Naive thymus-derived CD4-positive, alpha-beta T cell (primary cell): ENCODE measurements at places on chromosomes 7 and 10. TPM values are rescaled to one million over a fixed set of nuclear protein-coding genes. Genes with fewer than 3 reads are reported as not detected.

- no peak overlapping the region for H3K4me3 ChIP-seq
- no peaks in the 10 kb centered on the region for H3K36me3 ChIP-seq
- H3K4me1 ChIP-seq, result no peaks in the 10 kb centered on the region
- DNase-seq, result no peak
- no peaks in the 10 kb centered on the region for H3K27me3 ChIP-seq
Observed at GRCh38 chr10:34046506-34047034, 712.1 kb upstream of the NRP1 start.

DNA sequence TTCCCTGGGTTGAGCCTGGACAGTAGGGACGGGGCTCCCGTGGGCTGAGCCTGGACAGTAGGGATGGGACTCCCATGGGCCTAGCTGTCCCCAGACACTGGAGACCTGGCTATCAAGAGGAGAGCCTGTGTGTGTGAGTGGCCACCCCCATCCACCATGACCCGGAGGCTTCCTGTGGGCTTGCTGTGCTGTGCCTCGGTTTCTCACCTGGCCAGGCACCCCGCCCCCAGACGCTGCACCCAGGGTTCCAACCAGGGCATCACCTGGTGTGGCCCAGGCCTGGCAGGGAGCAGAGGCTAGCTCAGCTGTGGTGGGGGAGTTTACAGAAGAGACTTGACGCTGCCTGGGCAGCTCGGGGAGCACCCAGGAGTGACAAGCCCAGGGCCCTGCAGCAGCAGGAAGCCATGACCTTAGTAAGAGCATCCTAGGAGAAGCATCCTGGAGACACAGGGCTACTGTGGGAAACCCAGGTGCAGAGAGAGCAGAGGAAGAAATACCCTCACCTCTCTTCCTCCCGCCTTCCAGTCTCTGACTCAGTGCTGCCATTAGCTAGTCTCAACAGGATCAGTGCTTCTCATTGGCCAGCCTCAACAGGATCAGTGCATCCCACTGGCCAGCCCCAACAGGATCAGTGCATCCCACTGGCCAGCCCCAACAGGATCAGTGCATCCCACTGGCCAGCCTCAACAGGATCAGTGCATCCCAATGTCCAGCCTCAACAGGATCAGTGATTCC, 61.0 kb downstream of the PDGFA start:
- H3K27ac ChIP-seq, result no peak overlapping the region
- DNase-seq, result no peak
- H3K4me1 ChIP-seq, result no peaks in the 10 kb centered on the region

DNA sequence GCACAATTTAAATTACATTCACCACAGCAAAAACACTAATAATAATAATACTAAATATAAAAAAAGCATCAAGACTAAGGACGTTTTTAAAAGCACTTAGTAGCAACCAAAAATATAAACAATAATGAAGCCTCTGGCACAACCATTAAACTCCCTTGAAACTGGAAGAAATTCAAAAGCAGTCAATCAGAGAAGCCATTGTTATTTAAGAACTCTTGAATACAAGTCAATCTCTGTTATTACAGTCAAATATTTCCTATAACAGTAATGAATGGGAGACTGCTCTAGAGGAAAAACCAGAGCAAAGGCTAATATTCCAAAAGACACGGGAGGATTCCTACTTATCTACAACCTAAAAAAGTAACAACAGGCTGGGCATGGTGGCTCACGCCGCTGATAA, 164.2 kb downstream of the KMT2E start:
- H3K36me3 ChIP-seq, result no peaks in the 10 kb centered on the region
- no peaks in the 10 kb centered on the region for H3K4me1 ChIP-seq
- H3K27me3 ChIP-seq, result no peaks in the 10 kb centered on the region
- H3K27ac ChIP-seq, result no peak overlapping the region

DNA sequence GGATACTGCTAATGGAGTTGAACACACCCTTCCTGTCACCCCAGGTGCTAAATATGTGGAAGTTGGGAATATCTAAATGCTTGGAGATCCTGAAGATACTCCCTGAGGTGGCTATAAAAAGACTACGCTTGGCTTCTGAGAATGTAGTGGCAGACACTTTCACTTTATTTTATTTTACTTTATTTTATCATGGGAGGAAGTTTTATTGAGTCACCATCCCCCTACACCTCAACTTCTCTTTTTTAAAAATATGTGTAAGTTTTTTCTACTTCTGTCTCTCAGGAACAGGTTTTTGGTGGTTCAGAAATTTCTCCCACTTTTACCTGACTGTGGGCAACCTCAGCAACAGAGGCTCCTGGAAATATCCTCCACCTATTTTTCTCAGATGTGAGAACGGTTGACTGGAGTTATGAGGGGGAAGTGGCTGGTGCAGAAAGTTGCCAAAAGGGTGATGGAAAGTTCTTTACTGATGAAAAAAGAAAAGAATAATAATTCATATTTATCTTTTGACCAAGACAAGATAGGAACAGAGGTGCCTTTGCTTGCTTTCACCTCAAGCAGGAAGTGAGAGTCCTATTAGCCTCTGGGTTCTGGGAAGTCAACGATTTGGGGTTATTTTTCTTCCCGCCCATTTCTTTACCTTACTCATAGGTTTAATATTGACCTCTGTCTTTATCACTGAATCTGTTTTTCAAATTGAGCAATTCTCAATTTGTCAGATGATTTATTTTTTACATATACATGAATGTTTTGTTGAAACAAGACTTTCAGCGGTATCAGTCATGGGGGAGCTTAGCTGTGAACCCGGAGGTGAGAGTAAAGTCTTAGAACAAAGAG, 103.6 kb downstream of the AHR start:
- peak overlapping the region; percentile 22 for H3K4me3 ChIP-seq
- no peak for DNase-seq
- H3K36me3 ChIP-seq, result no peaks in the 10 kb centered on the region
- no peak overlapping the region for H3K27ac ChIP-seq
- no peaks in the 10 kb centered on the region for H3K27me3 ChIP-seq

- no peak overlapping the region for H3K27ac ChIP-seq
- H3K27me3 ChIP-seq, result no peaks in the 10 kb centered on the region
- no peak for DNase-seq
- no peaks in the 10 kb centered on the region for H3K4me1 ChIP-seq
- no peak overlapping the region for H3K4me3 ChIP-seq
Observed at GRCh38 chr7:79615871-79616640, 162.6 kb upstream of the MAGI2 start.

The SPDYE2B gene
- not detected for total RNA-seq

The SPDYE1 gene
- total RNA-seq, result 0.30 TPM

GRCh38 chr7:104039363-104039762, 49.9 kb upstream of the RELN start:
- no peaks in the 10 kb centered on the region for H3K4me1 ChIP-seq
- no peaks in the 10 kb centered on the region for H3K36me3 ChIP-seq
- H3K27me3 ChIP-seq, result no peaks in the 10 kb centered on the region
- H3K27ac ChIP-seq, result no peak overlapping the region

- no peak overlapping the region for H3K27ac ChIP-seq
- H3K4me3 ChIP-seq, result no peak overlapping the region
- H3K4me1 ChIP-seq, result no peaks in the 10 kb centered on the region
- H3K27me3 ChIP-seq, result no peaks in the 10 kb centered on the region
- no peak for DNase-seq
Observed at GRCh38 chr7:101943889-101944600, 126.6 kb downstream of the CUX1 start.

DNA sequence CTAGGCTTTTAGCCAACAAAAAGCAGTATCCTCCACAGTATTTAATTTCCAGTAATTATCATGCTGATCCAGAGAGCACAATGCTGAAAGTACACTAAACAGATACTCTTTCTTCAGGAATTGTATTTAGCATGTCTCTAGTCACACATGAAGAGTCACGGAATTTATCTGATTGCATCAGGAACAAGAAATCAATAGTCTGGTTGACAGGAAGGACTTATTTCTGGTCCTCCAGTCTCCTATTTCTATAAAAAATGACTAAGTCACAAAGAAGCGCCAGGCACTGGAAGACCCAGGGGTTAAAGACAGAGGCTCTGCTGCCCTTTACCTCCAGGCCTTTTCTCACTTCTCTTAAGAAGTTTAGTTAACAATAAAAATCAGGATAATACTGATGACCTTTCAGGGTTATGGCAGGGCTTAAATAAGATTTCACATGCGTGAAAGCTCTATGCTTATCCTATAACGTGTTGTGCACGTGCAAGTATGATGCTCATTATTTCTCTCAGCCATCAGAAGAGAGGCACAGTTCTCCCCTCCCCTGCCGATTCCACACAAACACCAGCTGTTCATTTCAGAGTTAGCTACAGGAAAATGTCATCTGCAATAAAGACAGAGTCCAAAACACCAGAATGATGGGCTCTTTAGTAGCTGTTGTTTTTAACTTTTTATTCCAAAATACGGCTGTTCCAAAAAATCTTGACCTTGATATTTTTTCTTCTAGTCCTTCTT, 36.9 kb downstream of the SLC26A4 start:
- H3K36me3 ChIP-seq, result no peaks in the 10 kb centered on the region
- no peak overlapping the region for H3K4me3 ChIP-seq
- no peak overlapping the region for H3K27ac ChIP-seq
- no peaks in the 10 kb centered on the region for H3K4me1 ChIP-seq

- no peaks in the 10 kb centered on the region for H3K4me1 ChIP-seq
- no peak overlapping the region for H3K4me3 ChIP-seq
- no peaks in the 10 kb centered on the region for H3K36me3 ChIP-seq
- no peak for DNase-seq
- H3K27ac ChIP-seq, result no peak overlapping the region
Observed at GRCh38 chr7:494259-494687, 25.4 kb downstream of the PDGFA start.

DNA sequence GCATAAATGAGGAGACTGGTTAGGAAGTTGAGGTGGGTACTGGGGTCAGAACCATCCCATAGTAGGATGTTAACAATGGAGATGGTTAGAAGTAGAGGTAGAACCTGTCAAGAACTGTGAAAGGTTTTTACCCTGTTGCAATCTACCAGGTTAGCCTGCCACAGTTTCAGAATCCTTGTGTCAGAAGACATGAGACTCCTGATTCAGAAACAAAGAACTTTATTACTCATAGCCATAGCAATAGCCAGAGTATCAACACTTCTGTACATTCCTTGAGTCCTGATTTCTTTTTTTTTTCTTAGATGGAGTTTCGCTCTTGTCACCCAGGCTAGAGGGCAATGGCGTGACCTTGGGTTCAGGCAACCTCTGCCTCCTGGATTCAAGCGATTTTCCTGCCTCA, 200.9 kb downstream of the GRM3 start:
- H3K4me3 ChIP-seq, result no peak overlapping the region
- no peaks in the 10 kb centered on the region for H3K27me3 ChIP-seq
- no peaks in the 10 kb centered on the region for H3K36me3 ChIP-seq
- H3K27ac ChIP-seq, result no peak overlapping the region

DNA sequence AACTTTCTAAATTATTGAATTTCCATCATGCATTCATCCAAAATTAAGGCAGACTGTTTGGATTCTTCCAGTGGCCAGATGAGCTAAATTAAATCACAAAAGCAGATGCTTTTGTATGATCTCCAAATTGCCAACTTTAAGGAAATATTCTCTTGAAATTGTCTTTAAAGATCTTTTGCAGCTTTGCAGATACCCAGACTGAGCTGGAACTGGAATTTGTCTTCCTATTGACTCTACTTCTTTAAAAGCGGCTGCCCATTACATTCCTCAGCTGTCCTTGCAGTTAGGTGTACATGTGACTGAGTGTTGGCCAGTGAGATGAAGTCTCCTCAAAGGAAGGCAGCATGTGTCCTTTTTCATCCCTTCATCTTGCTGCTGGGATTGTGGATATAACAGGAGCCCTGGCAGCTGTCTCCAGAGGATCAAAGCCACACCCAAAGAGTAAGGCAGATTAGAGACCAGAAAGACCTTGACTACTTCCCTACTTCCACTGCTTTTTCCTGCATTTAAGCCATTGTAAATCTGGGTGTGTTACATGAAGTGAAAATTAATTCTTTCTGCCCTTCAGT, 8.2 kb upstream of the CFAP69 start:
- H3K27me3 ChIP-seq, result no peaks in the 10 kb centered on the region
- H3K4me1 ChIP-seq, result no peaks in the 10 kb centered on the region
- H3K27ac ChIP-seq, result no peak overlapping the region
- no peaks in the 10 kb centered on the region for H3K36me3 ChIP-seq

The CDHR1 gene
- 0.30 TPM for total RNA-seq

DNA sequence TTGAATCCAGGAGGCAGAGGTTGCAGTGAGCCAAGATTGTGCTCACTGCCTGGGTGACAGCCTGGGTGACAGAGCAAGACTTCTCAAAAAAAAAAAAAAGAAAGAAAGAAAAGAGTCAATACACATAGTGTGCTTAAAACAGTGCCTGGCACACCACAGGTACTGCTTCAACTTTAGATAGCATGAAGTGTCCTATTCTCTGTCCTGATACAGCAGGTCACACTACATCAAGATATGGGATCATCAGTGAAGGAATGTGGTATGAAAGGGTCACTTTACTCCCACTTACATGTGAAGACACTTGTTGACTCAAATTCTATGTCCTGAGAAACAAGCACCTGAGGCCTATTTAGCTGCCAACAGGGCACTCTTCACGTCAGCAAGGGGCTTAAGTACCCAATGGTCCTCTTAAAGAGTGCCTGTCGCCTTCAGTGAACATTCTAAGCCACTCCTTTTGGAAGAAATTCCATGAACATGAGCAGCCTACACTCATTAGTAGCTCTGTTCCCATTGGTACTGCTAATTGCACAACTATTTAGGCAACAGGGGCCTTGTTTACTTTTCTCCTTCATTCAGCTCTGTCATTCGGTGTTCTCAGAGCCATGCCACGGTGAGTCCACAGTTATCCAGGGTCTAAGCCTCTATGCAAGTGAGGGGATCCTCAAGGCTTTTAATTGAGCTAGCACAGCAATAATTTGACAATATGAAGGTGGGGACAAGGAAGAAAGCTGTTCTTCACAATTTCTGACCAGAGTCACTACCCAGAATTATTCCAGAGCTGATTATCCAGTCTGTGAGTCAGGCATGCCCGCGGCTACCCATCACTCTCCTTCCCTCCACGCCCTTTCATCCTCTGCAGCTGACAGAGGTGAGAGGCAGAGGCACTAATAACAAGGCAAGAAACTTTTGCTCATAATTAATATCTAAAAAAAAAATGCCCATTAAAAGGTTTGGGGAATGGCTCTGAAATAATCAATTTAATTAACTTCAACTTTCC, 56.6 kb upstream of the PTN start:
- DNase-seq, result no peak
- H3K36me3 ChIP-seq, result no peaks in the 10 kb centered on the region
- H3K27me3 ChIP-seq, result no peaks in the 10 kb centered on the region
- no peak overlapping the region for H3K4me3 ChIP-seq

DNA sequence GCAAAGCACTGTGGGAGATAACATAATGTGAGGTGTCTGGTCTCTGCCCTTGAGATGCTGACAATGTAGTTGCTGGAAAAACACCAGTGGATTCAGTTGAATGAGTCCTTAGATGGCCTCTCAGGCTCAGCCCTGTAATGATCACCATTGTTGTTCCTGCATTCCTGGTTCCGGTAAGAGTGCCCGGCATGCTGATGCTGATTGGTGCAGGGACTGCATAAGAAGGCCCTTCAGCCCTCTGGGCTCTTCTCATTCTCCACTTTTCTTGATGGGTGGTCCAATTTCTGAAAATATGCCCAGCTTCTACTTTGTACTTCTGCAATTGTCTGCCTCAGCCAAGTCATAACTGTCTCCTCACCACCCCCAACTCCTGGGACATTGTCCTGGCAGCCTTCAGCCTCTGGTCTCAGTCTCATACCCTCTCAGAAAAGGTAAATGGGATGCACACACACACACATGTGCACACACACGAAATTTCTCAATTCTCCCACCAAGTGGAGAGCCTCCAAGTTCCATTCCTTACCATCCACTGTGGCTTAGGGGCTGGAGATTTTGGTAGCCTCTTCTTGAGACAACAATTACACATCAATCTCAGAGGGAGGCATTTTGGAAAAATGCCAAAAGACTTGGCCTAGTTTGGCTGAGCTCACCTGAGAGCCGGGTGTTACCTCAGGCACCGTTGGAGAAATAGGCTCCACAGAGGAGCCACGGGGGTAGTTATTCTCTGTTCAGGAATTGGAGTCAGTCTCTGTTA, 314.9 kb downstream of the RPS24 start:
- H3K27ac ChIP-seq, result no peak overlapping the region
- no peaks in the 10 kb centered on the region for H3K27me3 ChIP-seq
- no peak overlapping the region for H3K4me3 ChIP-seq
- no peaks in the 10 kb centered on the region for H3K36me3 ChIP-seq
- DNase-seq, result no peak
